ENCODE measurements at places on chromosomes 4 and X.

GRCh38 chrX:39777623-39778025 is 320.1 kb downstream of the BCOR start:
- no peak for DNase-seq

DNA sequence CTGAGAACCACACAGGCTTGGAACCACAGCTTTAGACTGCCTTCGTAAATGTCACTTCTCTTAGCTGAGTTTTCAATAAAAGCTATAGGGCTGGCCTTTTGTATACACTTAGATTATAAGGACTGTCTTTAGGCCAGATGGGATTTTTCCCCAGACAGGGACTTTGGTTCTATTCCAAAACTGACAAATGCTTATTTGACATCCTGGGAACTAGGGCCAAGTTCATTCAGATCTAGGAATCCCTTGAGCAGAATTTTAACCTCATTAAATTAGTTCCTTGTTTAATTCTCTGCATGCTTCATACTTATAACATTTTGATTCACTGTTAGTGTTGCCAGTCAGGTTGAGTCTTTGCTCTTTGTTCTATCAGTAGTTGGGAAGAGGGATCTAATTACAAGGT is 23.1 kb downstream of the ZRSR2 start:
- DNase-seq, result no peak

DNA sequence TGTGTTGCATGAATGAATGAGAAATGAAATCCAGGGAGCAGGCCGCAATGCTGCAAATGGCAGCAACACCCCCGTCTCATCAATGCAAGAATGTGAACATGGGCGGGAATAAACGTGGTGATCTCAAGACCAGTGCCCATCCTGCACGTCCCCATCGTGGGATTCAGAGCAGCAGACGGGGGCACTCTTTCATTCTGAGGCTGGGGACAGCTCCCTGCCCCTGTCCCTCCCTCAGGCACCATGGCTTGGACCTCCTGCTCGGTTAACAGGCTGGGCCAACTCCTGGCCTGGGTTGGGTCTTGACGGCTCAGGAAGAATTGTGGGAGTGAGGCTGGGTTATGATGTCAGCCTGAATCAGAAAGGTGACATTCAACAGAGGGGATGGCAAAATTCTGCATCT is 78.9 kb downstream of the NSUN7 start:
- no peak for DNase-seq

- no peak for DNase-seq
Observed at GRCh38 chr4:101022151-101023024, 324.9 kb downstream of the PPP3CA start.

DNA sequence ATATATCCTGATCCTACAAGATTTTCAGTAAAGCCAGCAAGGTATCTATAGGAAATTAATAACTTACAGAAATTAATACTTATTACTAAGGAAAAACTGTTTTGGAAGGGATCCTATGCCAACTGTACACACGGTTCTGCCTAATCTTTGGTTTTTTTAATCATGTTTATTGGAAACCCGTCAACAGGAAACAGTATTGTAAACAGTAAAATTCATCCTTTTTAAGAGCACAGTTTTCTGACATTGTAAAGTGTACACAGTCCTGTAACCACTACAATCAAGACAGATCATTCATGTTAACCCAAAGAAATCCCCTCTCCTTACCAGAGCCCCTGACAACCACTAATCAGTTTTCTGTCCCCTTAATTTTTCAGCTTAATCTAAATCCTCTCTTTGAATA is 9.9 kb downstream of the ABCG2 start:
- DNase-seq, result no peak

Measured in activated gamma-delta T cell treated with Interleukin-2 at 50 U/mL for 16 hours (primary cell).